ENCODE measurements at places on chromosomes 1 and 21.

DNA sequence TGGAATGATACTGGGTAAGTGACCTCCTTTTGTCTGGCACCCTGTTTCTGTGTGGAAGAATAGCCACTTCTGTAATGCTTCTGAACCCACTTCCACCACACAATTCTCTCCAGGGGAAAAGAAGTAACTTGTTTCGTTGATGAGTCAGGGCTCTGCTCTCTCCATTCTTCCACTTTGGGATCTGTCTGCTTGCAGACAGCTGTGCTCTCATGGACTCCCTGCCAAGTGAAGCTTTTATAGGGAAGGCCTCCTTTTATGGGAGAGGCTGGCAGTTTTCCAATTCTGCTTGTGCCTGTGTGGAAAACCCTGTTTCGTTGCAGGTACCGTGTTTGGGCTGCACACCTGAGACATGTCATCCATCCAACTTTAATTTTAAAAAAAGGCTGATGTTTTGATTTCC lies 130.7 kb downstream of the GIPC2 start:
- DNase-seq = peak; percentile 15

DNA sequence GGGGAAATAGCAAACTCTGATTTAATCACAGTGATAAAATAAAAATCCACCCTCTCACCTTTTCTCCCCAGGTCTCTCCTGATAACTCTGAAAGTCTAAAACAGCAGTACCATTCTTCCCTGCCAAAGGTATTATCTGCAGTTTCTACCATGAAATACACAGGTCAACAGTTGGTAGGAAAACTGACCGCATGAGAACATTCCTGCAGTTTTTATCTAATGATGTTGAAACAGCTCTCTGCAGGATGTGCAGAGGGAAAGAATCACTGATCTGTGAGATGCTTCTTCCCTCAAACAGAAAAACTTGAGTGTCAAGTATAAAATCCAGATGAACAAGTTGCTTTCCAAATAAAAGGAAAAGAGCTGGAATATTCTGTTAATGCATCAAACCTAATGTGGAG lies 39.1 kb downstream of the KCNJ6 start:
- no peak for DNase-seq

- peak; percentile 53 for DNase-seq
Measured at GRCh38 chr1:95041491-95042165, 31.1 kb downstream of the ALG14 start.

GRCh38 chr21:45839274-45839673 lies 142.3 kb upstream of the COL6A1 start:
- no peak for DNase-seq

Measured in brain pericyte (primary cell).